ENCODE measurements at places on chromosomes 4 and X.
A peak's percentile ranks its signal among the peaks of the same experiment; 100 is the strongest.

DNA sequence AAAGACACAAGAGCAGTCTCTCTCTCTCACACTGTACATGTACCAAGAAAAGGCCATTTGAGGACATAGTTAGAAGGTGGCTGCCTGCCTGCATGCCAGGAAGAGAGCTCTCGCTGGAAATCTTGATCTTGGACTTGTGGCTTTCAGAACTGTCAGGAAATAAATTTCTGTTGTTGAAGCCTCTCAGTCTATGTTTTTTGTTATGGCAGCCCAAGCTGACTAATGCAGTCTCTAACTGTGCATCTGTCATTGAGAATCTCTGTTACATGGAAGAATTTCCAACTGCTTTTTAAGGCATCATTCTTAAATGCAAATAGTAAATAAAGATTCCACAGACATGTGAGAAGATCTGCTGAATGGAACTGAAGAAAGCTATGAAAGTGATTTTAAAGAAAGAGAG lies 198.3 kb downstream of the PCDH10 start:
- DNase-seq: no peak

- no peak for DNase-seq
Measured at GRCh38 chr4:52943677-52944076, 81.6 kb downstream of the RASL11B start.

DNA sequence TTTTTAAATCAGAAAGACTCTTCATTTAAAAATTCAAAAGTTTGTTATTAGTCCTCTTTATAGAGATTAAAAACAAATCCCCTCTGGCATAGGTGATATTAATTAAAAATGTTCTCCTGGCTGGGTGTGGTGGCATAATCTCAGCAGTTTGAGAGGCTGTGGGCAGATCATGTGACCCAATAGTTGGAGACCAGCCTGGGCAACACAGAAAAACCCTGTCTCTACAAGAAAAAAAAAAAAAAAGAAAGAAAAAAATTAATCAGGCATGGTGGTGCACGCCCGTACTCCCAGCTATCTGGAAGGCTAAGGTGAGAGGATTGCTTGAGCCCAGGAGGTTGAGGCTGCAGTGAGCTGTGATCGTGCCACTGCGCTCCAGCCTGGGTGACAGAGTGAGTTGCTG lies 38.9 kb downstream of the RASGEF1B start:
- no peak for DNase-seq

DNA sequence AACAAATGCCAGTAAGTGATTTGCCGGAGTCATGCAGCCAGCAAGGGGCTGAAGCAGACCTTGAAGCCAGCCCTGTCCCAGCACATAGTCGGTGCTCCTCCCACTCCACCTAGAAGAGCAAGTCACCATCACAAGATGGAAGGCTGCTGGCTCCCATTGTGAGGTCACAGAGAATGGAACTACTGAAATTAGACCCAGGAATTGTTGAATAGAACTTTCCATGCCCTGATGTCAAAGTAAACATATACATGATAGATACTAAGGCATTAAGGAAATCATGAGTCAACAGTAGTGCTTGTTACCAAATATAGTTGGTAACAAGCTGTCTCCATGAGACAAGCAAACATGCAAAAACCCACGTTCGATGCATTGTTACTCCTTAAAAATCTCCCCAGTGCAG lies 177.1 kb upstream of the MID1 start:
- DNase-seq: no peak

GRCh38 chrX:135512508-135513129 lies 7.8 kb upstream of the INTS6L start:
- no peak for DNase-seq

DNA sequence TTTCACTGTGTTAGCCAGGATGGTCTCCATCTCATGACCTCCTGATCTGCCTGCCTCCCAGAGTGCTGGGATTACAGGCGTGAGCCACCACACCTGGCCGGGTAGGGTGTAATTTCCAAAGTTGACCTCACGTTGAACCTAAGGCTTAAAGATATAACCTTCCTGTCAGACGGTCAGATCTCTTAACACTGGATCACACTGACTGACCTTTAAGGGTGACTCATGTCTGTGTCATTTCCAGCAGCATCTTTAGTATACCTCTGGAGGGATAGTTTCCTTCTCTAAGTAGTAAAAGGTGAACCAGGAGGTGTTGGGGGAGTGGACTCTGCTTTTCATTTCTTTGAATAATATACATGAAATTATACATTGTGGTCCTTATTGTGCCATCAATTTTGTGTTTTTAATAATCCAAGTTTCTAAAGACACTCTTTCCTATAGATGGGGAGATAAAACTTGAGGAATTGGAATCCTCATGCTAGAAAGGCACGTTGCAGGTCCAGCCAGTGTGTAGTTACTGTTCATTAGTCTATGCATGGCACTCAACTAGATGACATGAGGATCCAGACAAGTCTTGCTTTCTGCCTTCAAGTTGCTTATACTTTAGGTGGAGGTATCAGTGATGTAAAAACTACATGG lies 45.7 kb downstream of the ARHGAP10 start:
- DNase-seq: no peak

DNA sequence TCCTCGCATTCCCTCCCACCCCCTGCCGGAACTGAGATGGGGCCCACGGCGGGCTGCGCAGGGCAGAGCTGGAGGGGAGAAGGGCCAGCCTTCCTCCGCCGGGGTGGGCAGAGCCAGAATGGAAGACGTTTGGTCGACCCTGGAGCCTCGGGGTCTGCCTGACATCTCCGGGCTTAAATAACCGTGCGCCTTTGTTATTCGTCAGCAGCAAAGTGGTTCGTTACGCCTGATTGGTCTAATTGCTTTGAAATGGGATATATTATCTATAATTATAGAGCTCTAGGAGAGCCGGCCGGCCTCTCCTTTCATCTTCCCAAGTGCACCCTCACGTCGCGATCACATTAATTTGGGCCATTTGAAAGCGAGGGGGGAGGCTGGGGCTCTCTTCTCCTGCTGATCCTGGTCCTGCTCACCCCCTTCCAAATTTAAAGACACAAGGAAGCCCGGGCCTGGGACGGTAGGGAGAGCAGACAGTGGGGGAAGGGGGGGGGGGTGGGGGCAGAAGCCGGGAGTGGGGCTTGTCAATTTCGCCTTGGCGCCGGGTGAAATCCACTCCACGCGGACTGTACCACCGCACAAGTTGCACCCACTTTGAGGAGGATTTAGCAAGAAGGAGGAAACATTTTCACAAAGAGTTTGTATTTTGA lies 4.7 kb upstream of the MSX1 start:
- DNase-seq: no peak

- no peak for DNase-seq
Measured at GRCh38 chr4:176268963-176269362, at the start of gene ASB5. TSS of gene ASB5 (minus strand) at chr4:176269222. CDS start at chr4:176269108, 114 bp downstream.

DNA sequence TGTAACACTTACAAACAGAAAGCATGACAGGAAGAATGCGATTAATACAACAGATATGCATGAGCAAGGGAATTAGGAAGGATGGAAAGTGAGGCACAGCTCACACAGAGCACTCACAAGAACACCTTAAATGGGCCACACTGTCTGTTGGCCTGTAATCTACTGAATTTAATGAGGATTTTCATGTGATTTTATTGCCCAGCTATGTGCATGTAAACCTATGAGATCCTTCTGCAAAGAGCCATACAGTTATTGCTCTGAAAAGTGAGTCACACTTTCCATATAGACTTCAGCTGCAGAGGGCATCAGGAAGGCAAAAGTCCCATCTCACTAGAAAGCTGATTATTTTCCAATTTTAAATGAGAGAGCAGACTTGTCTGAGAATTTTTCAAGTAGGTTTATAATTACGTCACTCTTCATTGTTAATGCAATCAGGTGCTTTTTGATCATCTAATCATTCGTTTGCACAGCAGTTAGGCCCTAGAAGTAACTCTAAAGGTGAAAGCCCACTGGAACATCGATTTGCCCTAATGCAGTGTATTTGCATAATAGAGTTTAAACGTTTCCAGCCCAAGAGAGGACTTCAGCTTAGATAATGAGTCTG lies 832.7 kb upstream of the INTU start:
- peak; percentile 0 for DNase-seq

DNA sequence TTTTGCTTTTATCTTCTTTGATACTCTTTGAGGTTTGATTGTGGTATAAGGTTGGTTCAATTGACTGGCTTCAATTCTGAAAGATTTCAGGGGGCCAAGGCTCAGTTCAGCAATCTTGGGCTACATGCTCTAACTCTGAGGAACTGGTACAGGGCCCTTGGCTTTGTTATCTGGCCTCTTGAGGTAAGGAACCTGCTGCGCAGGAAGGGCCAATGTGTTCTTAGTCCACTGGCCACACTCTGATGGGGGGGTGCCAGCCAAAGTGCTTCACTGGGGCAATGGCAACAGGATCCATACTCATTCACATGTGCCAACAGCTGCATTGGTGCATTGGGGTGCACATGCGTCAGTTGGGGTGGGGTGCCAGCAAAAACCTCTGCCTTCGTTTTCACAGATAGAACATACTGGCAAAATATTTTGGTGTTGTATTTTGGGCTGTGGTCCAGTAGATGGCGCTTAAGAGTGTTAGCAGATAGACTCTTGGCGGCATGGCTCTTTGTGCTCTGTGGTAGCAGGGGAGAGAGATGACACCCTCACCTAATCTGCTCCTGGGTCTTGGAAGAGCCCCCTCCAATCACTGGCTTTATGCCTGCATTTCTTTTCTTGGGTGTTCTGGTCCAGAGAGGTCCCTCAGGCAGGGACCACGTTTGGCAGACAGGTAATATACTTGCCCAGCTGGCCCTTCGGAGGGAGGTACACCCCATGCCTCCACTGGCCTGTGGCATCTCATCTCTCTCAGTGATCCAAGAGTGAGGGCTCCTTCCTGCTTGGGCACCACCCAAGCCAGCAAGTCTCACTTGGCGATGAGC lies 42.9 kb downstream of the NDST3 start:
- peak; percentile 32 for DNase-seq

DNA sequence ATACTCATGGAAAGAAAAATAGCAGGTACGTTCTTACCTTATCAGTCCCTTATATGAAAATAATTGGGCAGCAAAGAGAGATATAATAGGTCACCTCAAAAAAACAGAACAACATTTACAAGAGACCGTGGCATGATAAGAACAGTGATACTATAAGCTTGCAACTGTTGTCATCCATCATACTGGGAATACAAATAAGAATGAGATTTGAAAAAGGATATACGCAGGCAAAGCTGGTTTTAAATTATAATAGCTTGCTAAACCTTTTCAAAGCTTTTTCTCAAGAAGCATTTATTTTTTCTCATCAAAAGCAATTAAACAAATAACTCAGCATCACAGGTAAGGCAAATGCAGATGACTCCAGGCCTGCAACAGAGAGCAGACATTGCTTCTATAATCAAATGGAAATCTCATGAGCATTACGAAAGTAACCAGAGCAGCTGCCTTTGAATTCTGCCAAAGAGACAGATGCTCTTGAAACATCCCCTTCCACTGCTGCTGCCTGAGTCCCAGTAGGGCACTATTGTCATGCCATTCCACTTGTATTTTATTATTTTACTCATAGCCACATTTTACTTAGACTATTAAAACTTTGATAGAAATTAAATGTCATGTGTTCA lies 620.6 kb upstream of the GNPDA2 start:
- no peak for DNase-seq

- no peak for DNase-seq
Measured at GRCh38 chrX:154441984-154442707, 1.8 kb upstream of the FAM50A start.

- no peak for DNase-seq
Measured at GRCh38 chr4:110188113-110188512, 10.3 kb downstream of the ELOVL6 start.

DNA sequence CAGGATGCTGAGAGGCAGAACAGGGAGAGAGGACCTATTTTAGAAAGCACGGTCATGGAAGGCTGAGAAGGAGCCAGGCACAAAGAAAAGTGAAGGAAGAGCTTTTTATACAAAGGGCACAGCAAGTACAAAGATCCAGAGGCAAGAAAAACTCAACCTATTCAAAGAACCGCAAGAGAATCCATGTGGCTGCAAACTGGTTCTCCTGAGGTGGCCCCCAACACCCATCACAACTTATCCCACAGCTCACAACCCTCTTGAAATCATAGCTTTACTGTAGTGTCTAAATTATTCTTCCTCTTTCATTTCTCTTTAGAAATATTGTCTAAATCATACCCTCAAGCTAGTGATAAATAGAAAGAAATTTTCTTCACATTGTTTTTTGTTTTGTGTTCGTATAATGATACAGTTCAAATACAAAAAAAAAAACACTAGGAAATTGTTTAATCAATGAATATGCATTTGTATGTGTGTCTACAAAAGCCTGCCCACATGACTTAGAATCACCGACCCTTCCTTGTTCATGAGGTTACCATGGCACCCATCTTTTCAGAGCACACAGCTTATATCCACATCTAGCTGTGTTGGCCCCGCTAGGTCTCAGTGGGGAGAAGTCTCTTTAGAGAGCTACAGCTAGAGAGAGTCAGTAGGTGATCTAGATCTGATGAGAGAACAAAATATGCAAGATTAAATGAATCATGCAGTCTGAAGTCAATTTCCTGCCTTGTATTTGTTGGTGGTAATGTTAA lies 126.9 kb upstream of the DCLK2 start:
- no peak for DNase-seq

GRCh38 chr4:15963576-15963975 lies 601 bp upstream of the FGFBP2 start:
- peak; percentile 41 for DNase-seq

DNA sequence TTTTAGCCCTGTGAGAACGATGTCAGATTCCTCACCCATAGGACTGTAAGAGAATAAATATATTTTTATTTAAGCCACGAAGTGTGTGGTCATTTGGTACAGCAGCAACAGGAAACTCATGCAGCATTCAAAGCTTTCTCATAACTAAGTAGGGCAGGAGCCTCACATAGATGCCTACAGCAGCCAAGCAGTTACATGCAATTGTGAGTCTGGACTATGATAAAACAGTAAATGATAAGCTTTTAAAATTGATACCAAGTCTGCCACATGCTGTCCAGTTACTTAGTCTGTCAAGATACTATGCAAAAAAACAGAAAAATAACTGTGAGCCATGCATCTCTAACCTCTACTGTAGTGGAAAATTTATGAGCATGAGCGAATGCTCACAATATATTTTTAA lies 359.6 kb downstream of the HS3ST1 start:
- DNase-seq: no peak

- no peak for DNase-seq
Measured at GRCh38 chr4:99712099-99712498, 54.5 kb upstream of the C4orf54 start.

DNA sequence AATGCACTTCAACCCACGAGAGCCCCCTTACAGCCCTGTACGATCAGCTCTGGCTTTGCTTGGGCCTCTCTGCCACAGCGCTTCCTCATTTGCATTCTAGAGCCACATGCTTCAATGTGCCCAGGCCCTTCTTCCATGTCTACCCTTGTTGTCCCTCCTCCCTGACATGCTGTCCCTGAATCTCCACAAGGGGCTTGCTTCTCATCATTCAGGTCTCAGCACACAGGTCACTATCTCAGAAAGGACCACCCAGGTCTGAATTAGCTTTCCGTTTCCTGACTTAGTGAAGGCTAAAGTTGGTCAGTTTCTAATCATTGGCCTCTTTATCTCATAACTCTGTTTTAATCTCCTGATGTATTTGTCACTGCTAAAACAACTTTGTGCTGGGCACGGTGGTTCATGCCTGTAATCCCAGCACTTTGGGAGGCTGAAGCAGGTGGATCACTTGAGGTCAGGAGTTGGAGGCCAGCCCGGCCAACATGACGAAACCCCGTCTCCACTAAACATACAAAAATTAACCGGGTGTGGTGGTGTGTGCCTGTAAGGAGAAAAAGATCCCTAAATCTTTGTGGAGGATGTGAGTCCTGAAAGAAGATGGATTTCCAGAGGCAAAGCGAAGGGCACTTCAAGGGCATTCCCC lies 17.9 kb upstream of the SLC34A2 start:
- DNase-seq: no peak

Data from activated CD4-positive, alpha-beta T cell treated with anti-CD3 and anti-CD28 coated beads, Interleukin-10, Interleukin-2, amounts not matched to agents 100 ng/mL and 50 ng/mL, durations not matched to agents 16 hours and 8 hours (primary cell).